ENCODE measurements at places on chromosomes 5 and 9.
A peak's percentile ranks its signal among the peaks of the same experiment; 100 is the strongest.

DNA sequence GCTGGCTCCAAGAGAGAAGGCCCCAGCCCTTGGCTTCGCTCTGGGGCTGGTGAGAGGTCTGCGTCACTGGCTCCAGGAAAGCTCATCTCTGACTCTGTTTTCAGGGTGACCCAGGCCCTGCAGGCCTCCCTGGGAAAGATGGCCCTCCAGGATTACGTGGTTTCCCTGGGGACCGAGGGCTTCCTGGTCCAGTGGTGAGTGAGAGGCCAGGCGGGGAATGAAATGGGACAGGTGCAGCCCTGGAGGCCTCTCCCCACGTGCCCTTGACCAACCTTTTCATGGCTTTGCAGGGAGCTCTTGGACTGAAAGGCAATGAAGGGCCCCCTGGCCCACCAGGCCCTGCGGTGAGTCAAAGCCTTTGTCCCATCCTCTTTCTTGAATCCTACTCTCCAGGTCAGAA, 75.7 kb upstream of the FCN2 start:
- no peak for DNase-seq

- no peak for DNase-seq
These were observed 235.3 kb downstream of the CETN3 start for GRCh38 chr5:90174236-90174635.

DNA sequence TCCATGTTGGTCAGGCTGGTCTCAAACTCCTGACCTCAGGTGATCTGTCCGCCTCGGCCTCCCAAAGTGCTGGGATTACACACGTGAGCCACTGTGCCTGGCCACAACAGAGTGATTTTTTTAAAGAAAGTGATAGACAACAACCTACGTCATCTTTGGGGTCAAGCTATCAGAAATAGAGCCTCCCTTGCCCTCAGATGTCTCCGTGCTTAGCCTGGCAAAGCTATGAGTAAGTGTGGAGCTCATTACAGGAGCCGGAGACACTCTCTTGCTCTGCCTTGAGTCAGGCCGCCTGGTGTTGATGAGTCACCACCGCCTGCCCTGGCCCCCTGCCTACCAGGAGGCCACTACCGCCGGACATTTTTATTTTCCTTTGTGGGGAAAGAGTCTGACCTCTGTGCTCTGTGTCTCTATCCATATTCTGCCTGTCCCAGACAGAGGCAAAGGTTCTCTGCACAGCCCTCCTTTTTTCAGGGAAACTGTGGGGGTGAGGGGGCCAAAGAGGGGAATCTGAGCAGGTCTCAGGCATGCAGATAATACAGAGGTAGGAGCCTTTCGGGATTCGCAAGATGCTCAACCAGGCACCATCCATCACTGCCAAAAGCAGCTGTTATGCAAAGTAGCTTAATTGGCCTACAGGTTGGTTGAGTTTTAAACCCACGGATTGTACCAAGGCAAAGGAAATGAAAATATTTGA, 123.7 kb upstream of the CPEB4 start:
- DNase-seq = no peak

DNA sequence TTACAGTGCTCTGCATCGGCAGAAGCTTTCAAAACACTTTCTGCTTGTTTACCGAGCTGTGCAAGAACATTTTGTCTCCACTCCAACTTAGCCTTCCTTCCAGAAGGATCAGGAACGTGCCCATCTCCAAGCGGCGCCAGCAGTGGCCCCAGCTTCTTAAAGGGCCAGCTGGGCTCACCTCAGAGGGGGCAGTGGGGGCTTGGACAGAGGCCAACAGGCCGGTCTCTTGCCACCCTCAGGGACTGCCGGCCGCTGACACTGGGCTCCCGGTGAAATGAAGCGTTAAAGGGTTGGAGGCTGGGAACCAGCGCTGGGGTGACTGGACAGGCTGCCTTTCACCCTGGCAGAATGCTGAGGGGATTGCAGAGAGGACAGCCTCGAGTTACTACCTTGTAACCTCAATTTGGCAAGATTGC, 67.0 kb upstream of the RNU6ATAC start:
- DNase-seq = no peak

- no peak for DNase-seq
These were observed 74.3 kb downstream of the SLC44A1 start for GRCh38 chr9:105318729-105319191.

DNA sequence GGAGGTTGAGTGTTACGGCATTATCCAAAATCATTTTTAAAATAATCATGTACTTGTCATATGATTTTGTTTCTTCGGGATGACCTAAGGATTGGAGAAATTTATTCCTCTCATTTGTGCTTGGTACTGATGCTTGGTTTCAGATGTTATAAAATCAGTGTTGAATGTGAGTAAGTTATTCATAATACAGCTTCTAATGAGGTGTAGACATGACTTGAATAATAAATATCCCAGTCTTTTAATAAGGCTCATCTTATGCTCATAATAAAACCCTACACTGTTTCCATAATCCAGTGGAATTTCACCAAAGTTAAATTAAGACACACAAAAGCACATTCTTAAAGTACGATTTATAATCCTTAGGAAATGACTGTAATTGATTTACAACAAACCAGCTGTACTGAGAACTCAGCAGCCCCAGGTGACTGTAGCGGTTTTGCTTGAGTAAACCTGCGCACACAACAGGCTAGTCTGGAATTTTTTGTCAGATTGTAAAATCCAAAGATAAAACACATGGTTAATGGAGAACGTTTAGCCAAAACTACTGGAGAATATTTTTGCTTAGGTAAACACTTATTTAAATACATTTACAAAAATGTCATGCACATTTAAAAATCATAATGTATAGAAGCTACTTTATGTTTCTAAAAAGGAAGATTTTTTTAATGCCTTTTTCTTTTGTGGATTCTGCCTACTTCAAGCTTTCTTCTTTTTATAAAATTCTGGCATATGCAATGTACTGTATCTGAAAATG, 609.8 kb upstream of the GRAMD2B start:
- no peak for DNase-seq

DNA sequence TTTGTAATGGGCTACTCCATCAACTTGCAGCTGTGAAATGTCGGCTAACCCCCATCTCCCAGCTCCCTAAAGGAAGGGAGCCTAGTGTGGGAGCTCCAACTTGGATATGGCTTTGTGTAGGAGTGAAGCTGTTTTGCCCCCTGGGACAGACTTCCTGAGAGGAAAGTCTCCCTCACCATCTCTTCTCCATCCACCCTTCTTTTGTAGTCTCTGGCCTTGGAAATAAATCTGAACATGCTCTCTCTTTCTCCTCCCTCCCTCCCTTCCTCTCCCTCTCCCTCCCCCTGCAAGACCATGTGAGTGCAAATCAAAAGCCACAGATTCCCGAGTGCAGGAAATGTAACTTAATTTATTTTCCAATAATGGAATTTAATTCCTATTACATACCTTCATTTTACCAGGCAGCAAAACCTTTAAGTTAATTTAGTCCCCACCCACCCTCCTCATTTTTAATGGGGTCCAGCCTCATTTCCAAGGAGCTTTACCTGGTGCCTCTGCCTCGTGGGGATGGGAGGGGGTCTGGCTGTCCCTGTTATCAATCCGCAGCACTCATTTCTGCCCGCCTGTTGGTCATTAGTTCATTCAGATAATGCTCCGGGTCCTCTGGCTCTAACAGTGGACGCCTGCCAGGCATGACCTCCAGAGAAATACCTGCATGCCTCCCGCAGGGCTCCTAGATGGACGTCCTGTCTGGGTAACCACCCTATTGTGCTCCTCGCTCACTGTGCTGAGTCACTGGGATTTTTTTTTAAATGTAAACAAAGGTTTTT, 122.9 kb upstream of the TAF11L2 start:
- DNase-seq = no peak

DNA sequence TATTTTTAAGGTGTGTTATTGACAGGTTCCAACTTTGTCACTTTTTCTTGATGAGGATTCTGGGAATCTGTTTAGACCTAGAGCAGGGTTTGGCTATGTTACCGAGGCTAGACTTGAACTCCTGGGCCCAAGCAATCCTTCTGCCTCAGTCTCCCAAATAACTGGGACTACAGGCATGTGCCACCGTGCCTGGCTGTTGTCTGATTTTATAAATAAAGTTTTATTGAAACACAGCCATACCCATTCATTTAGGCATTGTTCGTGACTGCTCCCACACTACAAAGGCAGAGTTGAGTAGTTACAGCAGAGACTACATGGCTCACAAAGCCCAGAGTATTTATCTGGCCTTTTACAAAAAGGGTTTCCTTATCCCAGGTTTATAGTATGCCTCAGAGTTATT, 80.5 kb upstream of the TTC23L start:
- DNase-seq = no peak

DNA sequence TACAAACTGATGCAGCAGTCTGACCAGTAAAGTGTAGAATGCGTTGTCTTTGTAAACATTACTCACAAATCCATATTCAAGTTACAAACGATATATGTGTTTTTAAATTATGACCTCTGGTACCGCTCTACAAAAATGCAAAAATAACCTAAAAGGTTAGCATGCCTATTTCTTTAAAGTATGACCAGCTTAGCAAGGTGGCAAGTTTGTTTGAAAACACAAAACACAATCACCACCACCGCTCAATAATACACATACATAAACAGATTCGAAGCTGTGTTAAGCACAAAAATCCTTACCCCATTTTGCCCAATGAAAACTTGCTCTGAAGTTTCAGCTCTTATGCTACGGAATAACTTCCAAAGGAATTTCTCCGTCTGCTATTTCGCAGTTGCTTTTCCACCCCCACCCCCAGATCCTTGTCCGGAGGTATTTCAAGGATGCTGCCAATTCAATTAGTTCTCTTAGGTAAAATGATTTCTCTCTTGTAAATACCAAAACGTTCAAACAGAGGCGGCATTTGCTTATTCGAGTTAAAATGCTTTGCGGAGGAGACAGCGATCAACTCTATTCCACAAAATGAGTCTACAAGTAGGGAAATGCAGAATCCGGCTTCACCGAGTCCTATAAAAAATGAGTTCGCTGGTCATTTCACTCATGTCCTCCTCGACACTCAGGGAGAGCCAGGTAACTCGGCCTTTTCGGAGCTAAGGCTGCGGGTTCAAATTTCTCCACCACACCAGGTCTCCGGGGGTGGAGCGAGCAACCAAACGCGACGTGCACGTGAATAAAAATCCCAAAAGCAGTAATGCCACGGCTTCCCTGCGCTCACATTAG, 1.2 kb downstream of the HOMER1 start:
- peak; percentile 1 for DNase-seq

GRCh38 chr5:88145221-88145610, 123.4 kb downstream of the TMEM161B start:
- no peak for DNase-seq

DNA sequence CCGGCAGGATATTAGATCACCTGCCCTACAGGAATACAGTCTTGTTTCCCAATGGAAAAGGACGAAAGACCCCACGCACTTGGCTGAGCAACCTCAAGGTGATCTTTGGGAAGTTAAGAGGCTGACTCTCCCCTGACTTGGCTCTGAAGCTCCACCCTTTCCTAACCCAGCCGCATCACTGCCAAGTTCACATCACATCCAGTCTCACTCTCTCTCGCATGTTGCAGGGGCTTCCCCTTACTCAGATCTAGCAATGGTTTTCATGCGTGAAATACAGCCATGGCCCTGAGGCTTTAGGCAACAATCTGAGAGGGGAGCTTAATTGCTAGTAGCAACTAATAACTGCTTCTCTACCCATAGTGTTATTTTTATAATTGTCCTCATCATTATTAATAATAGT, 211.6 kb downstream of the DOCK8 start:
- DNase-seq = no peak

GRCh38 chr9:3736161-3736560, 210.4 kb upstream of the RFX3 start:
- DNase-seq = no peak

DNA sequence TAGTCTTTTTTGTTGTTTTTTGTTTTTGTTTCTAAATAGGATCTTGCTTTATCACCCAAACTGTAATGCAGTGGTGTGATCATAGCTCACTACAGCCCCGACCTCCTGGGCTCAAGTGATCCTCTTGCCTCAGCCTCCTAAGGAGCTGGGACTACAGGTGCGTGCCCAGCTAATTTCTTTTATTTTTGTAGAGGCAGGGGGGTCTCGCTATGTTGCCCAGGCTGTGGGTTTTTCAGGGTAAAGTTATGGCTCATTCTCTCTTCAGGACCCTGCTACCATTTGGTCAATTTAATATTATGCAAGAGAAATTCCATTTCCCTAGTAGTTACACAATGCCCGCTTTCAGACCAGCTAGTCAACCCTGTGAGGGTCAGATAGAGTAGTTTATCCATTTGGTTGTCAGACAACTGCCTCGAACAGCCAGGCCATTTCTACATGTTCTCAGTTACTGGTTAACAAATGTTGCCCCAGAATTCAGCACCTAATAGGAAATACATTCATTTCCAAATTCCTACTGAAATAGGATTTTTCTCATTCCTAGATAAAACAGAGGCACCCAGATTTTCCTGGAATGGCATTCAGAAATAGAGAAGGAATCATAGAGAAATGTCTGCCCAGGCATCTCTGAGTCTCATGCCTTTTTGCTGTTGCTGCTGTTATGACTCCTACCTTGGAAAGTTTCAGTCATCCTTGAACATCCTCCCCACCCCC, 6.4 kb upstream of the GLIS3 start:
- DNase-seq = no peak

DNA sequence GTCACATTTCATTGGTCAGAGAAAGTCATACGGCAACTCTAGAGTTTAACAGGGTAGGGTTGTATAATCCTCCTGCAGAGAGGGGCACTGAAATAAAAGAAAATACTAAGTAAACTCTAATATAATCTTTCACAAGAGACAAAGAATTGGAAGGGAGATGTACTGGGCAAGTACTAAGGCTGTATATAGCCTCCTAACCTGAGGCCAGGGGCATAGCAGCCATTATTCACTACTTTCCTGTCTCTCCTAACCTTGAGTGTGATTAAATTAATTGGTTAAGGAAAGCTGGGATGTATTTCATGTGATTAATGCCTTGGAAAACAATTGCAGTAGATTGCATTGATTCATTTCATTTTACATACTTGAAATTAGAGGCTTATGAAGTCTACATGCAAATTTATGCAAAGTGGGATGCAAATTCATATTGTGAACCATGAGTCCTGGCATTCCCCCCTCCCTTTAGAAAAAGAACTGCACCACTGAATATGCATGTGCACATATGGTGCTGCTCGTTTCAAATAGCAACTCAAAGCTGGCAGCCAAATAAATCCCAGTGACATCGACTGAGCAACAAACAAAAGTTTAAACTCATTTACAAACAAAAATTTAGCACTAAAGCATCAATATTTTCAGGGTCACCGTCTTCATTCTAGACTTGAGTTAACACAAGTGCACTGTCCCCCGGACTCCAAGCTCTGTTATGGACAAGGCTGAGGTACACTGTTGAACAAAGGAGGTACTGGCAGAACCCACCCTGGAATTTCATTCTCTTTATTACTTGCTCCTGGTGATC, 70.0 kb downstream of the DMAC1 start:
- DNase-seq = no peak

- no peak for DNase-seq
These were observed 6.2 kb downstream of the ZER1 start for GRCh38 chr9:128765499-128765898.

- no peak for DNase-seq
These were observed 66.6 kb downstream of the PHF2 start for GRCh38 chr9:93642961-93643360.

GRCh38 chr9:35801328-35802128, 10.1 kb downstream of the NPR2 start:
- no peak for DNase-seq

- DNase-seq = no peak
These were observed 35.9 kb upstream of the LRRC70 start for GRCh38 chr5:62542720-62543119.

All from nucleus accumbens (tissue), 56 donors.